ENCODE measurements at places on chromosomes 5 and 9.

- no peak for DNase-seq
These were observed 122.2 kb upstream of the ZNF608 start for GRCh38 chr5:124868676-124869075.

DNA sequence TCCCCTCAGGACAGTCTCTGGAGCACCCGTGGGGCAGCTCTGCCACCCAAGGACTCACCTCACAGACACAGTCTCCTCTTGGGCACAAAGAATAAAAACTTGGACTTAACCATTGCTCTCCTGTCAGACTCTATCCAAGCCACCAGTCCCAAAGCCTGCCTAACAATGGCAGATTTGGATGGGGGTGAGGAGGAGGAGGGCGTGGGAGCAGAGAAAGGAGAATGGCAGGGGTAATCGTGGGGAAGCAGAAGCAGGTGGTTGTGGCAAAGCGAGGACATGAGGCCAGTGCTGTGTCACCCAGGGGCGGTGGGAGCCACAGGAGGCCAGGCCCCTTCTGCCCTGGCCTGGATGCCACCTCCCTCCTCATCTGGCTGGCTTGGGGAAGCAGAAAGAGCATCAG is 5.5 kb upstream of the FAM163B start:
- DNase-seq: no peak

- DNase-seq: no peak
These were observed 127.7 kb upstream of the BASP1 start for GRCh38 chr5:17089690-17090089.

DNA sequence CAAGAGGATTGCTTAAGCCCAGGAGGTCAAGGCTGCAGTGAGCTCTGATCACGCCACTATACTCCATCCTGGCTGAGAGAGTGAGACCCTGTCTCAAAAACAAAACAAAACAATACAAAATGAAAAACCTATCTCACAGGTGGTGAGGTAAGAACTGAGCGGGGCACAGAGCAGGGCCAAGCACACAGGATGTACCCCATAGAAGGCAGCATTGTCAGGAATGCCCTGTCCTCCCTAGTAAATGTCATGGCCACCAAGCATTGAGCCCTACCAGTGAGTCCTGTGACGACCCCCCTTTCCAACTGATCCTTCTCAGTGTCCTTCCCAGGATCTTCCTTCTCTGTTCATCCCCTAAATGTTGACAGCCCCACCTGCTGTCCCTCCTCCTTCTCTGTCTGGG is 44.6 kb upstream of the ALDH1B1 start:
- DNase-seq: no peak

DNA sequence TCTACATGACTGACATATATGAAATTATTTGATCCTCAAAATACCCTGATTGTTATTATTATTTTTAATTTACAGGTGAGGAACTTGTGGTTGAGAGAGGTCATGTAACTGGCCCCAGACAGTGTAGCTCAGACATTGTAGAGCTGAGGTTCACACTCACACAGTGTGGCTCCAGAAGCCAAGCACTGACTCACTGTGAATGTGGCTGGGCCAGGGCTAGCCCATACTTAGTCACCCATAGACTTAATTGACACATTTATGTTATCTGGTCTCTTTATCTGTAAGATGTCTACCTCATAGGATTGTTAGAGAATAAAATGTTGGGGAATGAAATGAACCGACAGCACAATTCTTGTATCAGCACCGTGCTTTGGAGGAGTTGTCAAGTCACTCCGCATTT is 24.9 kb upstream of the CCDC112 start:
- no peak for DNase-seq

All from right renal pelvis (tissue), 4 donors.